Astrocyte (in vitro differentiated cells and primary cell): ENCODE measurements at places on chromosomes 5 and 9. TPM values are rescaled to one million over a fixed set of nuclear protein-coding genes. Genes with fewer than 3 reads are reported as not detected.

DNA sequence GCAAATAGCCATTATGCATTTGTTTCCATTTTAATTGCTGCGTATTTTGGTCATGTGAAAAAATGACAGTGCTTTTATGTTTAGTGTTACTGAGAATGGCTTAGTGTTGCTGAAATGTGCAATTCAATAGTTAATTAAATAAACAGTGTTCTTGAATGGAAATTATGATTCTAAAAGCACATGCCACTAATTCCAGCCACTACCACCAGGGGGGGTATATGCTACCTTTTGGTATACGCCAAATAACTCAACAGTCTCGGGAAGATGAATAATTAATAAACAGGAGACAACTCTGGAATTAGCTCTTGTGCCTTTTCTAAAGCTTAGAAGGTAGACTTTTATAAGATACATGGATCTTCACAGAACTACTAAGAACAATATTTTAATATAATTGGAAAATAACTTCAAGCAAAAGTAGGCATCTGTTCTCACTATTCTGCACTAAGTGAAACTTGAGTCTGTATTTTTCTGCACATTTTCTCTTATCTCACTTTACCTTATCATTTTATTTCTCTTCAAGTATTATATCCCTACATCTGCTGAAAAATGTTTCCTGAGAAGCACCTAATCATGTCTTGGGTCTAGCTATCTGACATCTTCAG lies 83.5 kb upstream of the MINAR2 start:
- no peak overlapping the region for H3K27ac ChIP-seq
- no peak overlapping the region for H3K4me3 ChIP-seq
- peak; percentile 2 for DNase-seq
- no peaks in the 10 kb centered on the region for H3K4me1 ChIP-seq
- no peaks in the 10 kb centered on the region for H3K27me3 ChIP-seq

DNA sequence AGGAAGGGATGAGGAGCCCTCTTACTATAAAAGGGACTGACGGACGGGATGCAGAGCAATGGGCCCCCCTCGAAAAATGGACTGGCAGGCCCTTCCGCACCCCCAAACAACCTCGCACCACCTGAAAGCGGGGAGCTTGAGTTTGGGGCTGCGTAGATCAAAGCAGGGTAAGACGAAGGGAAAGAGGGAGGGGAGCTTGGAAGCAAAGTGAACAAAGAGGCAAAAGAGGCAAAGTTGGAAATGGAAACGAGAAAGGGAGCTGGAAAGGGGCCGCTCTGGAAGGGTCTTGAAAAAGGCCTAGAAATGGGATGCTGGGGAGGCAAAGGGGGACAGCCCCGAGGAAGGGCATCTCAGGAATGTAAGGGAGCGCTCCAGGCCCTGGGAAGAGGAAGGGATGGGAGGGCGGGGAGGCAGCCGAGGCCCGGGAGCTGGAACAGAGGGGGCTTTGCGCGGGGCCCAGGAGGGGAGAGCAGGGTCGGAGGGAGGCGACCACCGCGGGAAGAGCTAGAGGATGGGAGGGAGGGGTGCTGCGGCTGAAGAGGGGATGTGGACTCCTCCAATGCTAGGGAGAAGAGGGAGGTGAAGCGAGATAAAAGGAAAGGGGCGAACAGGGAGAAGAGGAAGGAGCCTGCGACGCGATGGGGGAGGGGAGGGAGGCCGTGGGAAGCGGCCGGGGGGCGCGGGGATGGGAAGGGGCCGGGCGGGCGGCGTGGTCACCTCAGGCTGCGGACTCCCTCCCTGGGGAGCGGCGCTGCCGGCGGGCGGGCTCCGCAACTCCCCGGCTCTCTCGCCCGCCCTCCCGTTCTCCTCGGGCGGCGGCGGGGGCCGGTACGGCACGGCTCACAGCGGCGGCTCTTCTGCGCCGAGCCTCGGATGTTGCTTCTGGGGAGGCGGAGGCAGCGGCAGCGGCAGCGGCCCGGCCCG lies 577 bp downstream of the RNF145 start:
- DNase-seq, result peak; percentile 25
- no peaks in the 10 kb centered on the region for H3K27me3 ChIP-seq
- peak overlapping the region; percentile 88 for H3K27ac ChIP-seq

- H3K27ac ChIP-seq, result peak overlapping the region; percentile 95
- H3K4me3 ChIP-seq, result no peak overlapping the region
- peaks cover 37% of the 10 kb centered on the region for H3K4me1 ChIP-seq
Measured at GRCh38 chr5:119301906-119302305, 53.9 kb upstream of the TNFAIP8 start.

Gene CARTPT
- total RNA-seq, result not detected in 2 replicates

Gene SH2D3C
- total RNA-seq, result 4.6 and 5.8 TPM in 2 replicates
